Stimulated activated CD8-positive, alpha-beta memory T cell treated with anti-CD3 and anti-CD28 coated beads, Interleukin-15, amount 100 ng/mL, for 48 hours (primary cell): ENCODE measurements at places on chromosomes 6 and 20.
A peak's percentile ranks its signal among the peaks of the same experiment; 100 is the strongest.

- no peak for DNase-seq
These were observed 25.7 kb downstream of the CFAP61 start for GRCh38 chr20:20078041-20078440.

- no peak for DNase-seq
These were observed 166.0 kb downstream of the DLL1 start for GRCh38 chr6:170124836-170125235.

GRCh38 chr20:20498076-20498861 lies 130.4 kb downstream of the INSM1 start:
- DNase-seq, result no peak

- no peak for DNase-seq
These were observed 36.0 kb upstream of the MPC1 start for GRCh38 chr6:166418691-166419143.

DNA sequence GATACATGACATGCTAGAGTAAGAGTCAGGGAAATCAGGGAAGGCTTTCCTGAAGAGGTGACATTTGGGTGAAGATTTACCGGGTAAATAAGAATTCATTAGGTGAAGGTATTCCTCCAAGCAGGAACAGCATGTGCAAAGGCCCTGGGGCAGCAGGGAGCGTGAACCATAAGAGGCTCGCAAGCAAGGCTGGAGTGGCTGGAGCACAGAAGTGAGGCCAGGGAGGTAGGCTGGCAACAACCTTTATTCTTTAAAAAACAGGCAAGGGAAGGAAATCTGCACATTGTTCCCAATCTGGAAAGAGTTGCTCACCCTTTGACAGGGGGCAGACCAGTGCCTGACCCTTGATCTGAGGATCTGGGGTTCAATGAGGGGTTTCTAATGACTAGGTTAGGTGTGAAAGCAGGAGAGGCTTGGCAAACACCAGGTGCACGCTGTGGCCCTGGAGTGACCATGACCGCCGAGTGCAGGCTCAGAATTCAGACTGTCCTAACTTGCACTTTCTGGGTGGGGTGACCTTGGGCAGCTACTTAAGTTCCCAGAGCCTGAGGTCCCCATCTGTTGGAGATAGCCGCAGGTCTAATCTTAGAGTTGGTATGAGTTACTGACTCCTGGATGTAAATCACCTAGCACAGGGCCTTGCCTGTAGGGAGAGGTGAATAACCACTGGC lies 1.9 kb downstream of the KIAA1755 start:
- DNase-seq, result no peak

DNA sequence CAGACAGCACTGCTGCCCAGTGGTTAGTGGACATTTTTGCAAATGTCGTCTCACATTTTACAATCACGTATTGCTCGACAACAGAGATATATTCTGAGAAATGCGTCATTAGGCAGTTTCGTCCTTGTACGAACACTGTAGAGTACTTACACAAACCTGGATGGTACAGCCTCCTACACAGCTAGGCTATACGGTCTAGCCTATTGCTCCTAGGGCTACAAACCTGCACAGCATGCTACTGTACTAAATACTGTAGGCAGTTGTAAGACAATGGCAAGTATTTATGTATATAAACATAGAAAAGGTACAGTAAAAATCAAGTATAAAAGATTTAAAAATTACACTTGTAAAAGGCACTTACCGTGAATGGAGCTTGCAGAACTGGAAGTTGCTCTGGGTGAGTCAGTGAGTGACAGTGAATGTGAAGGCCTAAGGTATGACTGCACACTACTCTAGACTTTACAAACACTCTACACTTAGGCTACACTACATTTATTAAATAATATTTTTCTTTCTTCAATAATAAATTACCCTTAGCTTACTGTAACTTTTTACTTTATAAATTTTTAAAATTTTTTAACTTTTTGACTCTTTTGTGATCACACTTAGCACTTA lies 43.1 kb downstream of the ALDH5A1 start:
- DNase-seq, result no peak

DNA sequence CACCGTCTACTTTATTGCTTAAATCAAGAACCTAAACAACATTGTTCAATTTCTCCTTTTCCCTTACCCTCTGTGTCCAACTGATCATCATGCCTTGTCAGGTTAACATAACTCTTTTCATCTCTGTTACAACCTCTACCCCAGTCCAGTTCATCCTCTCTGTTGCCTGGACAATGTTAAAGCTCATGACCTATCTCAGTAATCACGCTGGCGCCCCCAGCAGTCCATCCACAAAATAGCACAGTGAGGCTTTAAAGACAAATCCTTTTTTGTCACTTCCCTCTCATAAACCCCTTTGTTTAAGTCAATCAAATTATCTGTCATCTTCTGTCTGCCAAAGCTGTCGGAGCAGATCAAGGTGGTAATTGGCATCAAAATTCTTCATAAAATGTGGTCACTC lies 140.1 kb downstream of the QKI start:
- peak; percentile 23 for DNase-seq

- DNase-seq, result no peak
These were observed 6.0 kb upstream of the PTPRA start for GRCh38 chr20:2867081-2867864.

DNA sequence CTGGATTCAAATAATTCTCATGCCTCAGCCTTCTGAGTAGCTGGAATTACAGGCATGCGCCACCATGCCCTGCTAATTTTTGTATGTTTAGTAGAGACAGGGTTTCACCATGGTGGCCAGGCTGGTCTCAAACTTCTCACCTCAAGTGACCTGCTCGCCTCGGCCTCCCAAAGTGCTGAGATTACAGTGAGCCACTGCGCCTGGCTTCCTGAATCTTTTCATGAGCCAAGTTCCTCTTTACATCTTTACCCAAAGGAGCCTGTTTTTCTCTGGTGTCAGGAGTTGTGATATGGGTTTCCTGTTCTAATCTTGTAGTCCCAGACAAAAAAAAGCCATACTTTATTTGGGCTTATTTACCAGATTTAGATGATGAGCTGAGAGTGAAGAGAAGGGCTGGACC lies 34.4 kb downstream of the PCNA start:
- no peak for DNase-seq

GRCh38 chr6:170144571-170145271 lies 146.2 kb downstream of the DLL1 start:
- DNase-seq, result no peak
